Left hindlimb (tissue), 1 donor: ENCODE measurements at places on chromosomes 1 and 21.

DNA sequence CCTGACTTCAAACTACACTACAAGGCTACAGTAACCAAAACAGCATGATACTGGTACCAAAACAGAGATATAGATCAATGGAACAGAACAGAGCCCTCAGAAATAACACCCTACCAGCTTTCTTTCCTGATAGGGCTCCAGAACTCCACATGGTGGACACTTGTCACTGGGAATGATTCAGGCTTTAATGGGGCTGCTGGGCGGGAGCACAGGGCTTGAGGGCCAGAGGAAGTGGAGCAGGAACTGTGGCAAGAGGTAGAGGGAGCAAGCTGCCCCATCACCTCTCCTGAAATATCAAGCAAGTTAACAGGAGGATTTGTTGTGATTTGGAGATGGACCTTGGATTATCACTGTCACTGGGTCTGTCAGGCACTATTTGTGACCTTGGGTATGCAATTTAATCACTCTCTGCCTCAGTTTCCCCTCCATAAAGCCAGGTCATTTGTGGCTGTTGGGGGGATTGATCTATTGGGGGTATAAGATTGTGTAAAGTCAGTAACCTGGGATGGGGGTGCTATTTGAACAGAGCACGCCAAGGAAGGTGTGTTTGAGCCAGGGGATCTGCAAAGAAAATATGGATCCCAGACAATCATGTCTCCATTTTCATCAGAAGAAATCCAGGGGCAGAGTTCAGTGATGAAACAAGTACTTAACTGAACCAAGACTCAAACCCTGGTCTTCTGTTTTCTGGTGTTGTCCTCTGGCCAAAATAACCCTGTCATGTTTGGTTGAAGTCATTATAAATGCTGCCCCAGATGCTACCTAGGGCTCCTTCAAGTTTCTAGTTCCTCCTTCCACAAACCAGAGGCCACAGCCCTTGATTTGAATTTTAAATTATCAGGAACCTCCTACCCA is 25.2 kb downstream of the ETS2 start:
- no peak for DNase-seq

- no peak for DNase-seq
Measured at GRCh38 chr1:54476530-54477109, 70.4 kb upstream of the SSBP3 start.

- DNase-seq: no peak
Measured at GRCh38 chr1:232423591-232423990, 206.3 kb downstream of the SIPA1L2 start.

GRCh38 chr1:204887846-204888245 is 17.2 kb downstream of the NFASC start:
- DNase-seq: no peak

- no peak for DNase-seq
Measured at GRCh38 chr1:235500971-235501540, 3.2 kb downstream of the B3GALNT2 start.

DNA sequence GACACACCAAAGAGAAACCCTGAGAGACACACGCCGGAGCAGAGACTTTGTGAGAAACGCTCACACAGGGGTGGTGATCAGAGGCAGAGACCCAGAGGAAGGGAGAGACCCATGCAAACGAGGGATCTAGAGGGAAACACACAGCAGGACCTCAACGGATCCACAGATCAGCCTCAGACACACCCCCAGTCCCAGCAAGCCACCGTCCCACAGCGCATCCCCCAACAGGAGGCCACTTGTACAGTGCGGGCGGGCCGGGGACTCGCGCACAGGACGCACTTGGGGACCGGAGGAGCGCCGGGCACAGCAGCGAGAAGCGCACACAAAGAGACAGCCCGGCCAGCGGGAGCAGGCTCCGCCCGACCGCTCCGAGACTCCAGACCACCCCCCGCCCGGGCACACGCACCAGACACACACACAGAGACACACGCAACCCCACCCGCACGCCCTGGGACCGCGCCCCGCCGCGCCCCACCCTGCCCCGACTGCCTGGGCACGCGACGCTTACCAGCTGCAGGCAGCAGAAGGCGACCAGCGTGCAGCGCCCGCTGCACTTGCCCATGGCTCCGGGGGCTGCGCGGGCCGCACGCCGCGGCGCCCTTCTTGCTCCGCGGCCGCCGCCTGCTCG is 587 bp downstream of the NKAIN1 start:
- no peak for DNase-seq

DNA sequence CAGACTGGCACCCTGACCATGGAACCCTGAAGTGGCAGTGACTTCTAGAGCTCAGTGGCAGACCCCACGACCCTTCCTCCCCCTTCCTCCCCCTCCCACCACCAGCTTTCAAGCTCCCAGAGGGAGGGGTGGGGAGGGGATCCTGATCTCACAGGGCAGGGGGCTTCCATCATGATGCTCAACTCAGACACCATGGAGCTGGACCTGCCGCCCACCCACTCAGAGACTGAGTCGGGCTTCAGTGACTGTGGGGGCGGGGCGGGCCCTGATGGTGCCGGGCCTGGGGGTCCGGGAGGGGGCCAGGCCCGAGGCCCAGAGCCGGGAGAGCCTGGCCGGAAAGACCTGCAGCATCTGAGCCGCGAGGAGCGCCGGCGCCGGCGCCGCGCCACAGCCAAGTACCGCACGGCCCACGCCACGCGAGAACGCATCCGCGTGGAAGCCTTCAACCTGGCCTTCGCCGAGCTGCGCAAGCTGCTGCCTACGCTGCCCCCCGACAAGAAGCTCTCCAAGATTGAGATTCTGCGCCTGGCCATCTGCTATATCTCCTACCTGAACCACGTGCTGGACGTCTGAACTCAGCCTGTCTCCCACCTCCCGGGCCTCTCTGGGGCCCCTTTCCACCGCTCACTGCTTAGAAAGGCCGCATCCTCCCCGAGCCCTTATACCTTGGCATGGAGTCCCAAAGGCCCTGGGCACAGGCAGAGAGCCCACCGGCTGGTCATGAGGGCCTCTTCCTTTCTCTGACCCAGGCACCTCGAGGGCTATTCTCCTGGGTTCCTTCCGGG is 3.9 kb downstream of the NHLH1 start:
- no peak for DNase-seq
